ENCODE measurements at places on chromosomes 12 and 14.

- no peak for DNase-seq
These were observed 92.9 kb downstream of the APAF1 start for GRCh38 chr12:98738002-98738401.

GRCh38 chr12:68102731-68103130 lies 56.8 kb downstream of the IFNG start:
- DNase-seq = no peak

GRCh38 chr12:121574025-121574424 lies 6.8 kb downstream of the KDM2B start:
- no peak for DNase-seq

DNA sequence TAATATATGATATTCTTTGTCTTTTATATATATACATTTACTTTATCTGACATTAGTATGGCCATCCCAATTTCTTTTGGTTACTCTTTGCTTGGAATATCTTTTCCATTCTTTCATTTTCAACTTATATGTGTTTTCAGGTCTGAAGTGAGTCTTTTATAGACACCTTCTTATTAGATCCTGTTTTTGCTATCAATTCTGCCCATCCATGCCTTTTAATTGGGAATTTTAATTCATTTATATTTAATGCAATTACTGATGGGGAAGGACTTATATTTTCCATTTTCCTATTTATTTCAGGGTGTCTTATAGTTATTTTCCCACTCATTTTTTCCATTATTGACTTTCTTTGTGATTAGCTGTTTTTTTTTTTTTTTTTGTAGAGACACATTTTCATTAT lies 43.4 kb downstream of the GABARAPL1 start:
- no peak for DNase-seq

GRCh38 chr12:62191491-62192179 lies 68.6 kb upstream of the USP15 start:
- peak; percentile 38 for DNase-seq

DNA sequence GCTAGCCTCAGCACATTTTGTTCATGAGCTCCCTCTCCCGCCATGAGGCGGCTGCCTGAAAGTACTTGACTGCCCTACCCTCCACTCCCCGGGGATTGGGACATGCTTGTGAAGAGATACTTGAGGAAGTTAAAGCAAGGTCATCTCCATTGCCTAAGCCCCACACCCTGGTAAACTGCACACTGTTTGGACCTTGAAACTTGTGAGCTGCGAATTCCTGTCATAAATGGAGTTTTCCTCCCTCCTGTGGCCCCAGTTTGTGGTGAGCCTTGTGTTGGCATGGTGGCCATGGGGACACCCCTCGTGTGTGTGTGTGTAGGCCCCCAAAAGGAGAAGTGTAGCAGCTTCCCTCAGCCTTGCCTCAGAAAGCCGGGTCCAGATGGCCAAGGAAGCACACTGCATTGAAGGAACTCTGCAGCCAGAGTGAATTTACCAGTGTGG lies 395.5 kb downstream of the ZFP36L1 start:
- DNase-seq = peak; percentile 52

DNA sequence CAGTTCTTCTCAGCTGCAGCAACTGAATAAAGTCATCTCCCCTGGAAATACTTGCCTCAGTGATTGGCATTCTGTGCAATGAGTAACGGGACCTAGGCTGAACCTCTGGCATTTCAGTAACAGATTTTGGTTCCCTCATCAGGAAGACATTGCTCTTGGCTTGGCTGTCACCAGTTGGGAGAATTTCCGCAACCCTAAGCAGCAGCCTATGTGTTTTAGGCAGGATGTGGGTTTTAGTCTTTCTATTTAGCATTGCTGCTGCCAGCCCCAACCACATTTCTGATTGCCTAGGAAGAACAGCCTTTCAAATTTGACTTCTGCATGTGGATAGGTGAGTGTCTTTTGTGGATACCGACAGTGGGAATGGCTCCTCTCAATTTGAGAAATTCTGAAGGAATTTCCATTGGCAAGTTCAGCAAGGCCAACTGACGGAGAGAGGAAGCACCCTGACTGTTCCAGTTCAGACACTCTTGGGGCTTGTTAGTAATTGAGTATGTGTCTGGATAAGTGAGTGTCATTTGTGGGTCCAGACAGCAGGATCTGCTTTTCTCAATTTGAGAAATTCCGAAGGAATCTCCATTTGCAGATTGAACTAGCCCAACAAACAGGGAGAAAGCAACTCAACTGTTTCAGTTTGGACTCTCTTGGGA lies 19.0 kb upstream of the CLEC2A start:
- no peak for DNase-seq

GRCh38 chr14:90332271-90332584 lies 487 bp upstream of the NRDE2 start:
- no peak for DNase-seq

DNA sequence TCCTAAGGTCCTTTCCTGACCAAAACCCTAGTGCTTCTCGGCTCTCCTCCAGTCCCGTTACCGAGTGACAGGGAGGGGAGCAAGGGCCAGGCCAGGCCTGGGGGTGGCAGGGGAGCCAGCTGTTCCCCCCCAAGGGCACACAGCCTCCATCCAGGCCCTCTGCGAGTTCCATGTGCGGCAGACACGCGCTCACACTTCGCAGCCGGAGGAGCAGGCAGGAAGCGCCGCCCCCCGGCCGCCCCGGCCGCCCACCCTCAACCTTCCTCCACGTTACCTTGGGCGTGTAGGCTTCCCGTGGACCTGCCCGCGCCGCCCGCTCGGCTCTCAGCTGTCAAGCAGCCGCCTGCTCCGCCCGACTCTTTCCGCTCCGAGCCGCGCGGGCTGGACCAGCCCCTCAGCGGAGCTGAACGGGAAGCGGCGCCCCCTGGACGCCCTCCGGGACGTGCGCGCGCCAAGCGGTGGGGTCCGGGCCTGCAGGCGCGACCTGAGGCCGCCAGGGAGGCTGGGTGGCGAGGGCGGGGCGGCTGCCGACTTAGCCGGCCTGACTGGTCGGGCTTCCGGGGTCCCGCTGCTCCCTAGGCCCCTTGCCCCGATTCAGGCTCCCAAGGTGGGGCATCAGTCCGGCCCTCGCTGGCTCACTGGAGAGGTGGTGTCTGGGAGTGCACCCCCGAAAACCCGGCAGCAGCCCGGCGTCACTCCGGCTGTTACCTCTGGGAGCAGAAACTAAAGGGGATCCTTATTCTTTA lies at the start of gene CRACR2A:
CRACR2A (minus strand) TSS at position 369 of the 746 bp plus-strand sequence. CDS start 56,110 bp downstream, outside the sequence.
- DNase-seq = no peak

DNA sequence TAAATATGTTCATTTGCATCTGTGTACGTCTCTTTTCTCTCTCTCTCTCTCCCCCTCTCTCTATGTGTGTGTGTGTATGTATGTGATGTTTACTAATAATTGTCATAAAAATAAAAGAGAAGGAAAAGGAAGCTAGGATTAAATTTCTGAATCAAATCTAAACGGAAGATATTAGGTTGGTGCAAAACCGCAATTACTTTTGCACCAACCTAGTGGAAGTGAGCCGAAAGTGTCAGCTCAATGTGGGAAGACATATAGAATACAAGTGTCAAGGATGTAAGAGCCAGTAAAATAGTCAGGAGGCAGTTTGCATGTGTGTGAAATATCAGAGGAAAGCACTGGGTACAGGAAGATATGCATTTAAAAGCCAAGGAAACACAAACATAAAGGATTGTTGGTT lies 18.5 kb upstream of the OR4K17 start:
- no peak for DNase-seq

DNA sequence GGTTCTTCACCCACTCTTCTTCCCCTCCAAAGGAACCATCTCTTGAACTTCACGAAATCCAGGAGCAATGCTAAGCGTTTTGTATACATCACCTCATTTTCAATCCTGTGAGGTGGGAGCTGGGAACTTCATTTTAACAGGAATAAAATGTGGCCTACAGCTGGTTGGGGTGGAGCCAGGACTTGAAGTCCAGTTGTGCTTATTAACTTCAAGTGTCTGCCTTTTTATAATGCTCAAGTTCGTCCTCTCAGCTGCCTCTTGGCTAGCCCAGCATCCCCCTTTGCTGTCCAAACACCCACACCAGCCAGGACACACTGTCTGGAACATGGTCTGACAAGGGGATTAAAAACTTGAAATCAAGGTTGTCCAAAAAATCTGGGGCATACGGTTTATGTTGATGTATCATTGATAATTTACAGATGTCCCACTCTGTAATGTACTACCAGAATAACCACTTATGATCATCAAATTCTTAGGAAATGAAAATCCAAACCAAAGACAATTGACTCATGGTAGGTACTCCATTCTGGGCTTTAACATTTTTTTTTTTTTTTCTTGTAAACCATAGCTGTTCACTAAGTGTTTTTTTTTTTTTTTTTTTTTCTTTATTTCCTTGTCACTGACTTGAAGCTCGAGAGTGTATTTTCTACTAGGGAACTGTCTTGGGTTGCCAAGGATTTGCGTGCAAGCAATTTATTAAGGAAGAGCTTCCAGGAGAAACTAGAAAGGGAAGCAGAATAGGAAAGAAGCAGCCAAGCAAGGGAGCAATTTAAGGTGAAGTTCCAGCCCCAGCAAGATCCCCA lies 252.3 kb downstream of the EFCAB11 start:
- peak; percentile 90 for DNase-seq

DNA sequence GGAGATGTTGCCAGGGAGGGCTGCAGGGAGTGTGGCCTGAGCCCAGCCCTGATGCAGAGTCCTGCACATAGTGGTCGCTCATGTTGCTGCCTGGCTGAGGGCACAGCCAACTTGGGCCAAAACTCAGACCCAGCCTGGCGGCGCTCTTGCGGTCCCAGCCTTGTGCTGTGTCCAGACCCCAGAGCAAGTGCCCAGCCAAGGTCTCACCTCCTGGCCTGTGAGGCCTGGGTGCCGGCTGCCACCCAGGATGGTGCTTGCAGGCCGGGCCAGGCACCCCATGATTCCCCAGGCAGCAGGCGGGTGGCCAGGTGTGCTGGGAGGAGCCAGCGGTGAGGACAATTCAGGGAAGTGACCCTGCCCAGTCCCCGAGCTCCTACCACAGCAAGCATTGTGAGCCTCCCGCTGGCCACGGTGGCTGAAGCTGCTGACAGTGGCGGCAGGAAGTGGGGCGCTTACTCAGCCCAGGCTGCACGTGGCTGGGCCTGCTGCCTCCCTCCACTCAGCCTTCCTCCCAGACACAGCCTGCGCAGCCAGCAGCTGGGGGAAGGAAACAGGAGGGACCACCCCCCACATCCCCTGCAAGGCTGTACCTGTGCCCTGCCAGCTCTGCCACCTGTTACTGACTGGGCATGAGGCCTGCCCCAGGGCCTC lies 17.7 kb upstream of the PGF start:
- DNase-seq = peak; percentile 49

- DNase-seq = no peak
These were observed 69.9 kb downstream of the PAH start for GRCh38 chr12:102847131-102847530.

GRCh38 chr12:4243091-4243490 lies 30.5 kb upstream of the CCND2 start:
- DNase-seq = no peak

DNA sequence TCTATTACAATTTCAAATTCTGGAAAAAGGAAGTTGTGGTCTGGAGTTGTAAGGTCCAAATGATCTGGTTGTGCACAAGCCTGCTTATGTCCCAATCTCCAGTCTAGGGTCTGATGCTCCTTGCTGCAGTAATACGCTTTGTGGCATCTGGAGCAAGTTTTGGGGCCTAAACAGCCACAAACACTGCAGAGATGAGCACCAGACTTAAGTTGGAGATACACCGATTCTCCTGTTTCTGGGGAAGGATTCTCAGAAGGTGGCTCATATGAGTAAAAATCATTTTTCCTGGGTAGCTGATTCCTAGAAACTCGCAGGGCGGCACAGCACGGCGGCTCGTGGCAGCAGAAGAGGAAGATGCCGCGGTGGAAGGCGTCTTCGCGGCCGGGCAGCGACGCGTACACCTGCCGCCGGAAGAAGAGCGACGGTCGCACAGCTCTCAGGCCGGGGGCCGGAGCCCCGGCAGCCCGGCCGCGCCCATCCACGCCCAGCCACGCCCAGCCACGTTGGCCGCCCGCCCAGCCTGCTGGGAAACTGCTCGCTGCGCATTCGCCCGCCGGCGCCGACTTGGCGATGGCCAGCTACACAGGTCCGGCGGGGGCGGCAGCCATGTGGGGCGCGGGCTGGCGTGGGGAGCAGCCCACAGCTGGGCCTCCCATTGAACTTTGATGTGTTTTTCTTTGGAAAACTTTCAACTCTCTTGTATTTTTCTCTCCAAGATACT lies 129.0 kb downstream of the ASCL4 start:
- DNase-seq = peak; percentile 92

- DNase-seq = peak; percentile 90
These were observed 35.5 kb upstream of the TSPAN9 start for GRCh38 chr12:3041558-3042164.

DNA sequence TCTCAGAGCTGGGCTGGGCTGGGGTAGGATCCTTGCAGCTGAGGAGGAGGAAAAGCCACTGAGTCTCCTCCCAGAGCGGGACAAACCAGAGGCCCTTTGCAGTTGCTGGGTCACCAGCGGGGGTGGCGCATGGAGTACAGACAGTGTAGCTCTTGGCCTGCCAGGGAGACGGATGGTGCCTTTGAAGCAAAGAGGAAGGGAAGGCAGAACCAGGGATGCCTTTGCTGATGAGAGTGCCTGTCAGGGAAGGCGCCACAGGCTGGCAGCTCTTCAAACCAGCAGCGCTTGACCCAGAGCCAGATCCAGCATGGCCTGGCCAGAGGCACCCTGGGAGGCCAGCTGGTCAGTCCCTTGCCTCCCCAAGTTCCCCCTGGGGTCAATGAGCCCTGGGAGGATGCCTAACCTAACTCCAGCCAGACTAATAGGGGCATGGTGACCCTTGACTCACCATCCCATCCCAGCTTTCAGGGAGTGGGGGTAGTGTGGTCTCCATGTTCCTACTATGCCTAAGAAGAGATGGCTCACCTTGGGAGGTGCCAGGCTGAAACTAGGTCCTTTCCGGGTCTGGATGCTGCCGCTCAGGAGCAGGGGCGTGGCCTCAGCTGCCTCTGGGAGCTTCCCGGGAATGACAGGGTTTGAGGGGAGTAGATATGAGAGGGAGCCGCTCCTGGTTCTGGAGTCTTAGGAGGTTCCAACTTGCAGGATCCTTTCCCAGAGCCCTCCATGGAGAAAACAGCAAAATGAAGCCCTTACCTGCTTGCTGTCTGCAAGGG lies 19.8 kb downstream of the VASH1 start:
- DNase-seq = no peak

- no peak for DNase-seq
These were observed 18.6 kb downstream of the BRF1 start for GRCh38 chr14:105282098-105282725.

- peak; percentile 52 for DNase-seq
These were observed at the start of gene RBMS2 for GRCh38 chr12:56521590-56522371. Gene RBMS2 (plus strand): TSS chr12:56521820. CDS start chr12:56522024, 204 bp downstream.

DNA sequence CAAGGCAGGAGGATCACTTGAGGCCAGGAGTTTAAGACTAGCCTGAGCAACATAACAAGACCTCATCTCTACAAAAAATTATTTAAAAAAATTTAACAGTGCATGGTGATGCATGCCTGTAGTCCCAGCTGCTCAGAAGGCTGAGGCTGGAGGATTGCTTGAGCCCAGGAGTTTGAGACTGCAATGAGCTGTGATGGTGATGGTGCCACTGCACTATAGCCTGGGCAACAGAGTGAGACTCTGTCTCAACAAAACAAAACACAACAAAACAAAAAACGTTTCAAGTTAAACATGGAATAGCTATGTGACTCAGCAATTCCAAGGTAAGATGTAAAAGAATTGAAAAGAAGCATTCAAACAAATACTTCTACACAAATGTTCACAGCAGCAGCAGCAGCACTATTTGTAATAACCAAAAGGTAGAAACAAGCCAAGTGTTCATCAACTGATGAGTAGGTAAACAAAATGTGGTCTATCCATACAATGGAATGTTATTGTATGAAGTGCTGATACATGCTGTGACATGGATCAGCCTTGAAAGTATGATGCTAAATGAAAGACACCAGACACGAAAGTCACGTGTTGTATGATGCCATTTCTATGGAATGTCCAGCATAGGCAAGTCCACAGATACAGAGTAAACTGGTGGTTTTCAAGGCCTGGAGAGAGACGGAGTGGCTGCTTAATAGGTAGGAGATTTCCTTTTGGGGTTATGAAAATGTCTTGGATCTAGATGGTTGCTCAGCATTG lies 31.4 kb downstream of the CFAP251 start:
- DNase-seq = no peak

All from NCI-H1417 (cell line).